RPMI7951 (cell line): ENCODE measurements at places on chromosomes 4 and X. TPM values are rescaled to one million over a fixed set of nuclear protein-coding genes. Genes with fewer than 3 reads are reported as not detected.

The MTNR1A gene
- total RNA-seq: not detected in 2 replicates

The KLHL2 gene
- 13.0 and 14.2 TPM in 2 replicates for total RNA-seq

The SULT1B1 gene
- total RNA-seq: not detected in 2 replicates

- peak; percentile 22 for DNase-seq
Measured at GRCh38 chr4:27684610-27685011, 824.0 kb downstream of the STIM2 start.

DNA sequence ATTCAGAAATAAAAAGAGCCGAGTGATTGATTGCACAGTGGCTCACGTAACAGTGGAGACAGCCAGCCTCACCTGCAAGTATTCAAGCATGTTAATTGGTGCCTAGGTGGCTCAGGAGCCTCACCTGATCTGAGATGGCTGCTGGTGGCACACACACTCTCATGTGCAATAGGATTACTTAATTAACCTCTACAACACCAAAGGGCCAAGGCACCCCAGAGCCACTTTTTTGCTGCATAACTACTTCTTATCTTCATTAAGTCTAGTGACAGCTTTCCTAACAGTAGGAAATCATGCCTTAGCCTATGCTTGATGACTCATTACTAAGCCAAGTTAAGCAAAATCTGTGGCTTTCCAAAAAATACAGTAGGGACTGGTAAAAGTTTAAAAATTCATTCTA, 117.3 kb upstream of the NOCT start:
- DNase-seq: peak; percentile 43

GRCh38 chr4:87018753-87019152, 83.9 kb downstream of the AFF1 start:
- DNase-seq: no peak

DNA sequence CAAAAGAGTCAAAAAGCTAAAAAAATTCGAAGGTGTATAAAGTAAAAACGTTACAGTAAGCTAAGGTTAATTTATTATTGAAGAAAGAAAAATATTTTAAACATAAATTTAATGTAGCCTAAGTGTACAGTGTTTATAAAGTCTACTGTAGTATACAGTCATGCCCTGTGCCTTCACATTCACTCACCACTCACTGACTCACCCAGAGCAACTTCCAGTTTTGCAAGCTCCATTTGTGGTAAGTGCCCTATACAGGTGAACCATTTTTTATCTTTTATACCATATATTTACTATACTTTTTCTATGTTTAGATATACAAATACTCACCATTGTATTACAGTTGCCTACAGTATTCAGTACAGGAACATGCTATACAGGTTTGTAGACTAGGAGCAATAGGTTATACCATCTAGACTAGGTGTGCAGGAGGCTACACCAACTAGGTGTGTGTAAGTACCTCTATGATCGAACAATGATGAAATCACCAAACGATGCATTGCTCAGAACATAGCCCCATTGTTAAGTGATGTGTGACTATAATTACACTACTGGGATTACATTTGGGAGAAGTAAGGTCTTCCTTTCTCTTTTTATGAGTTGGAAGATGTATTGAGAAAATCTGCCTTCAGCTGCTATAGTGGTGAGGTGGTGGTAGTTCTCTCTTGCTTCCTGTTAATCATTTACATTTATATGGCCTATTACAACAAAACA, 27.2 kb downstream of the TMSB4X start:
- no peak for DNase-seq

GRCh38 chrX:71367396-71367795, 1.2 kb downstream of the TAF1 start:
- DNase-seq: no peak

GRCh38 chr4:54607067-54607466, 50.7 kb upstream of the KIT start:
- DNase-seq: peak; percentile 56

DNA sequence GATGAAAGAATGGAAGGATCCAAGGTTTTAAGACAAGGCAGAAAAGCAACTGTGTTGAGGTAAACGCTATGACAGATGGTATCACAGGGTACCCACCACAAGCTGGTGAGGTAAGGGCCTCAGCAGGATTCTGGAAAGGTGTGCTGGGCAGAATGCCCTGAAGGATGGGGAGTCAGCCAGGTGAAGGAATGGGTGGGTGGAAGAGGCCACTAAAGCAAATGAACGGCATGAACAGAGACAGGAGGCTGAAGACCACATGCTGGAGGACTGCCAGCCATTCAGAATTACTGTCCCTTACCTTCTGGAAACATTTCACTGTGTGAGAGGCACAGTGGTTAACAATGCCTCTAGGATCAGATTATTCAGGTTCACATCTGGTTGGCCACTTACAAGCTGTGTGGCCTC, 23.6 kb downstream of the GPRIN3 start:
- DNase-seq: no peak
